H54 (cell line): ENCODE measurements at places on chromosomes 3 and 15.
A peak's percentile ranks its signal among the peaks of the same experiment; 100 is the strongest.

DNA sequence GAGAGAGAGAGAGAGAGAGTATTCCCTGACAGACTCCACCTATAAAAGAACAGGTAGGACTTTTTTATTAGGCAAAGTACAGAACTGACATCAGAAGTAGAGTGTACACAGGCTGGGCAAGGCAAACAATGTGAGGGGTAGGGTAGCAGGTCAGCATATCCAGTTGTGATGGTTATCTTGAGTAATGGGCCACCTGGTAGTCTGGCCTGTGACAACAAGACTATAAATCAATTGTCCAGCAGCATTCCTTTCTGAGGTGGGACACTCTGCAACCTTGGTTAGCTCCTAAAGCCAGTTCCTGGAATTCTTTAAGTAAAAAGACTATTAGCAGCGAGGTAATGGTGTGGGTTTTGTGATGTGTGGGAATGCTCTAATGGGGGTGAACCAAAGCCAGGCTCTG is 14.9 kb upstream of the TMCC1 start:
- DNase-seq, result no peak

- DNase-seq, result no peak
Observed at GRCh38 chr15:69434238-69434637, 18.4 kb upstream of the RPLP1 start.

DNA sequence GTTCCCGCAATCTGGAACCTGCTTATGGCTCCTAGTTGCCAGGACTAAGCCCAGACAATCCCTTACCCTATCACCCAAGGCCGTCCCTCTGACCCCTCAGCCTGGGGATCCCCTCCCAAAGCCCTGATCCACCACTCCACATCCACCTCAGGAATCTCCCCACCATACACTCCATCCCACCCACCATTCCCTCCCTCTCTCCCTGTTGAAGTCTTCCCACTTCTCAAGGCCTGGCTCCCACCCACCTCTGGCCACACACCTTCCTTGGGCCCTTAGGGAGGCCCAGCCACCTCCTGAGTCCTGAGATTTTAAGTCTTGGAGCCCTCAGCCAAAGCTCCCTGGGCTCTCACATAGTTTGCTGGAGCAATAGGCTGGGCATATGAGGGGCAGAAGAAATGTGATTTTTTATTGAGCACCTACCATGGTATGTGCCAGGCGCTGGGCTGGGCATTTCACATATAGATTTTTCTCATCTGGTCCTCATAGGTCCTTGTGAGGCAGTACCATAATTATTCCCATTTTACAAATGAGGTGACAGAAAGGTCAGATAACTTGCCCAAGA is 48.1 kb downstream of the HCN4 start:
- no peak for DNase-seq

DNA sequence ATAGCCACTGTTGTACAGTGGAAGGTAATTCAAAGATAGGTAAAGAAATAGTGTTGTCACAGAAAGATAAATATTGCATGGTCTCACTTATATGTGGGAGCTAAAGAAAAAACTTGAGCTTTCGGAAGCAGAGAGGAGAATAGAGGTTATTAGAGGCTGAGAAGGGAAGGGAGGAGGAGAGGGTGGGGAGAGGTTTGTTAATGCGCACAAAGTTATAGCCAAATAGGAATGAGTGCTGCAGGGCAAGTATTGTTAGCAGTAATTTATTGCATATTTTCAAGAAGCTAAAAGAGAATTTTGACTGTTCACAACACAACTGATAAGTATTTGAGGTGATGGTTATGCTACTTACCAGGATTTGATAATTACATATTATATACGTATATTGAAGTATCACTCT is 154.2 kb downstream of the GABRG3 start:
- no peak for DNase-seq

DNA sequence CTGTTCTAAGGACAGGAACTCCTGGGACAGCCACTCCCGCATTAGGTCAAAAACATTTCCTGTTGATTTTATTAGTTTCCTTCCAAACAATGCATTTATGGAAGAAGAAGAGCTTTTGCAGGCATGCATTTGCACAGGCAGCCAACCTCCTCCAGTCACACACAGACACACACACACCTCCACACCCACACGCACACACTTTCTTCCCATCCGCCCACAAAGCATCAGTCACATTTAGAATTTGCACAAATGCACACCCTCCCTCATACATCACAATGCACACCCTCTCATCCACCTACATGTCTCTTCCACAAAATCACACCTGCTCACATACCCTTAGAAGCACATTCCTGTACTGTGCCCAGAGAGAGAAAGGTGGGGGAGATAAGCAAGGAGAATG is 4.1 kb upstream of the TYRO3 start:
- DNase-seq, result no peak

- no peak for DNase-seq
Observed at GRCh38 chr15:81899730-81900129, 146.1 kb downstream of the MEX3B start.

DNA sequence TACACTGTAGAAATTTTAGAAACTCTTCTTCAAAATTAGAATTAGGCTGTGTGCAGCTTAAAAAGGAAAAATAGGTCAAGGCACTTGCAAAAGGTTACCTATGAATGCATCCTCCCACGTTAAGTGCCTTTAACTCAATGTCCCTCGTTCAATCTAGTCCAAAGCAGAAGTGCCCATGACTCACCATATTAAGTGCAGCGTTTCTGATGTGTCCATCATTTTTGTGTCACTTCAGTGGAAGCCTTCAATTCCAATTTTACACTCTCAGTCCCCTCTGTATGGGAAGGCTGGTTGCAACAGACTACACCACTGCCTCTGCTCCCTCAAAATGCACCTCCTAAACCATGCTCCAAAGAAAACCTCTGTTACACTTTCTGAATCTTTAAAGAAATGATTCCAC is 53.4 kb downstream of the FOXB1 start:
- DNase-seq, result no peak

DNA sequence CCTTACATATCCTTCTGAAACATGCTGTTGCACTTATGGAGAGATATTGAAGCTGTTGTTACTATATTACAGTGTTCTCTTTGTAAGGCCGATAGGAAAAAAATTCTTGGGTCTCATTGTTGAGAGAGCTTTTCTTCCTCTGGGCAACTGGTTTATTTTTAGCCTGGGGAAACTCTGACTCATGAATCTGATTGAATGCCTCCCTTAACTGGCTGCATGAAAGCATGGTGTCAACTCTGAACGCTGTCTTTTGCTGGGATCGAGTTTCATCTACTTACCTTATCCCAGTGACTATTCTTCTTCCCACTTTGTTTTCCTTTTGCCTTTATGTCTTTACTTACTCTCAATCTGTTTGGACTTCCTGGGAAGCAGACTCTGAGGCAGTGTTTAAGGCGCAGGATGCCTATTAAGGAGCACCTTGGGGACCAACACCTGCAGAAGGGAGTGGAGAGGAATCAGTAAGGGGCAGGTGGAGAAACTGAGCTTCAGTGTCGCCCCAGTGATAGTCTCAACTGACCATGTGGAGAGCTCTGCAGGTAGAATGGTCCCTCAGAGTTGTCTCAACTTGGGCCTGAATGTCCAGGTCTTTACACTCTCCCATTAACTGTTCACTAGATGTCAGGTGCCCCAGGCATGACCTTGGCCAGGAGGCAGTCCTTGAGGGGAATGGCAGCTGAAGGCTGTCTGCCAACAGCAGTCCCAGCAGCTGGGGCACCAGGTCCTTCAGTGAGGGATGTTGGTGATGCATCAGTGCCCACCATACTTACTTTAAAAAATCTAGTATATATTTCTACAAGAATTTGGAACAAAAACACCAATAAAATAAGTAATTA is 88.9 kb upstream of the CCNL1 start:
- DNase-seq, result peak; percentile 33

- no peak for DNase-seq
Observed at GRCh38 chr15:63244399-63244798, 33.0 kb upstream of the APH1B start.

DNA sequence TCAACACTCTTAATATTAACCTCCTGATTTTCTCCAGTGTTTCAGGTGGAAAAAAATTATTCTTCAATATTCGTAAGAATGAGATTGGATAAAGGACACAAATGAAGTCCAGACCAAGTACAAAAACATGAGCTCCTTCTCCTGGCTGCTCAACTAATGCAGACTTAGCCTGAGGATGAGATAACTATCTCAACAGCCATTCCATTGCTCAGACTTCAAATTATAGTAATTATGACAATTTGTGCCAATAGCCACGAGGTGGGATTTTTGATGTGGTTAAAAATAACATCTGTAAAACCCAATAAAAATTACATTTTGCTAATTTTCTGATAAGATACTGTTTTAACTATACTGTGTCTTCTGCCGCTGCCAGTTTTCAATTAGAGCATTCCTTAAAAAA is 323.6 kb downstream of the SOX2 start:
- no peak for DNase-seq

- no peak for DNase-seq
Observed at GRCh38 chr3:132134611-132135010, 99.8 kb upstream of the CPNE4 start.

DNA sequence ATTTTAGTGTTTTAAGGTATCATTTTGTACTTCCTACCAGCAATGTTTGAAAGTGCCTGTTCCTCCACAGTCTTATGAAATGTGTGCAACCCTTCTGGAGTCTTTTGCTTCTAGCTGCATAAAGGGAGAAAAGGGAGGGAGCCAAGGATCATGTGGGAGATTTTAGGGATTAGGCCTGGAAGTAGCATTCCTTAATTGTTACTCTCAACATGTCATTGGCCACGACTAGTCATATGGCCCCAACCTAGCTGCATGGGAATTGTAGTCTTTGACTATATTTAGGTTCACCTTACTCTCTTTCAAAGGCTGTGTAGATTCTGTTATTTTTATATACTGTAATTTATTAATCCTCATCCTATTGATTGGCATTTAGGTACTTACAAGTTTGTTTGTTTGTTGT is 14.9 kb downstream of the CRTAP start:
- DNase-seq, result no peak

GRCh38 chr3:42745291-42745745 is 27.7 kb downstream of the CCDC13 start:
- no peak for DNase-seq

DNA sequence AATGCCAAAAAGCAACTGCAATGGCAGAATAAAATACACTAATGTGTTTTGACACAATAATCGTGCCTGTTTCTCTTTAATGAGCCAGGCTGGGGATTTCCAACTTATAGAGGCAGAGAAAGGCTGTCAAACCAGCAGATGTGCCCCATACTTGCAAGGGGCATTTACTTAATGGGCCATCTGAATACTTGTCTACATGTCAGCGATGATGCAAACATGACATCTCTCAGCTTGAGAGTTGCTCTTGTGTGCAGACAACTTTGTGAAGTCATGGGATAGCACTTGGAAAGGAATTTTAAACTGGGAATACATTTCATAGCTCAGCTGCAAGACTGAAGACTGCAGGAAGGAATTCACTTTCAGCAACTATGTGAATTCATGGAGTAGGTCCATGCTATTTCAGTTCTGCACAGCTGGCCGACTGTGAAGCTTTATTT is 127.4 kb upstream of the ADAMTS9 start:
- DNase-seq, result no peak

DNA sequence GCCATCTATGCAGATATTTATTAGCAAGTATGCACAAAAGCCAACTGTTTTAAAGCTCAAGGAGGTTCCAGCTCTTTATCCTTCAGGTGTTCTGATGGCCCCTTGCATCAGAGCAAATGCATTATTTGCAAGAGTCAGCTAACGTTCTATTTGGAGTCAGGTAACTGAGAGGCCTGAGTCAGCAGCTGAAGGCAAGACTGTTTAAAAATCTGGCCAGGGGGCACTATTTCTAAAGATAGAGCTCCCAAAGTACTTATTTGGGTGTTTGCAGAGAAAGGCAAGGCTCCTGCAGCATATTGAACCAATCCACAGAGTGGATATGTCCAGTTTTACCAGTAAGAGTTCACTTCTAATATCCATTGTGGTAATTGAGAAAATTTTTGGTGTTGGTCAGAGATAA is 146.1 kb downstream of the LRTM1 start:
- DNase-seq, result no peak

DNA sequence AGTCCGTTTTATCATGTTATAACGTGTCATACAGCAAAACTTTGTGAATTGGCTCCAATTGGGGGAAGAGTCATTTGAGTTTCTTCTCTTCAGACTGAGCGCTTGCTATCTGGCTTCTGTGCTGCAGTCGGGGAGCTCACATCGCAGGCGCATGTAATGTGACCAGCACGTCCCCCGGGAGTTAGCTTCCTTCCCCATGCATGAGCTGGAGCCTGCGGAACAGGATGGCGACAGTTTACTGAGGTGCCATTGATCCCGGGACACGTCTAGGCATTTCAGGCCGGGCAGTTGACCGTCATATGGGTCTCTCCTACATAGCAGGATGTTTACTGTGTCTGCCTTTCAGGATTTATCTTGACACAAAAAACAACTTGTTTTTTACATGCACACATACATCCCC is 44.8 kb downstream of the CMTM8 start:
- no peak for DNase-seq

DNA sequence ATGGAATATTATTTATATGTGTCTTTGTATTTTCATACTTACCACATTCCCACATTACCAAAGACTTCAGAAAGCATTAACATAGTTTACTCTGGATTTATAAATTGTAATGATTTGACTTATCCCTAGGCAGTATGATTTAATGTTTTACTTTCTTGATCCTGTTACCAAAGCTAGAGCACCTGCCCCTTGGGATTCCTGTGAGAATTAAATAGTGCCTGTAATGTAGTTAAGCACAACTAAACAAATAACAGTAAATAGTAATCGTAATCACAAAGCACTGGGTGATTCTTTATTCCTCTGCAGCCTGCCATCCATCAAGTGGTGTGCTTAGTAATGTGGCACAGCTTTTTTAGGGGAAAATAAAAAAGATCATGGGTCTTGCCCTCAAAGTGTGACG is 39.1 kb downstream of the ATP2C1 start:
- DNase-seq, result no peak

DNA sequence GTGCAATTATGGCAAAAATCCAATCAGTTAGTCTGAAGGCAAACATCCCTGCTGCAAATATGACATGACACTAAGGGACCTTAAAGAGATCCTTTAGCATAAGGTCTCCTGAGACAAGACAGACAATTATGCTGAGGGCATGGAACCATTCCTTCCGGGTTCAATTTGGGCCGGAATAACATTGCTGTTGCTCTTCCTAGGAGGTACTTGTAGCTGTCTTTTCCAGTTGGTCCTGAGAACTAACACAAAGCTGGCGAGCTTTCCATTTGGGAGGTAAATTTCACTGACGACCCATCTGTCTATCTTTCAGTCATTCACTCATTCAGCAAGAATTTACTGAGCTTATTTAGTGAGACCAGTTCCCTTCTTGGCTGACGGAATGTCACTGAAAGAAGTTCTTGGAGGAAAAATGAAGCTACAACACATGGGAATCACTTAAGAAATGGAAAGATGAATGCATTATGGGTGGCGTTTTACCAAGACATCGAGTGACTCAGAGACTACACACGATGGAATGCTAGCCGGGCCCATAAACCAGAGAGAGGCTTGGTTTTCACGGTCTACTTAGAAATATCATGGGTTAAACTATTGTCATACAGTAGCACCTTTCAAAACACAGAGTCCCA is 215.5 kb downstream of the PDZRN3 start:
- no peak for DNase-seq

DNA sequence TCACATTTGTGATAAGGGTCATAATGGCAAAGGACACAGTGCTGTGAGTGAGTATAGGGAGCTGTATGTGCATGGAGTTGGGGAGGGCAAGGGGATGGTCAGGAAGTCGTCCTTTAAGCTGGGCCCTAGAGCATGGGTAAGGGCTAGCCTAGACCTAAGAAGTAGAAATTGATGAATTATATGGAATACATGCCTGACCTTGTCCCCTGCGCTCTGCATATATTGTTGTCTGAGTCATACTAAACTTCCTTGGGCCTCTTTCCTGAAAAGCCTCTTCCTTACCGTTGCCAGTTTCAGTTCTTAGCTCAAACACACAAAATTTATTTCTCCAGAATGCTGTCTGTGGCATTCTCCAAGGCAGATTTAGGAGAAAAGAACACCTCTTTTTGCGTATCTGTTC is 4.6 kb downstream of the SNRK start:
- DNase-seq, result no peak
